Tibial artery (tissue), 4 donors: ENCODE measurements at places on chromosomes 2 and 18.

DNA sequence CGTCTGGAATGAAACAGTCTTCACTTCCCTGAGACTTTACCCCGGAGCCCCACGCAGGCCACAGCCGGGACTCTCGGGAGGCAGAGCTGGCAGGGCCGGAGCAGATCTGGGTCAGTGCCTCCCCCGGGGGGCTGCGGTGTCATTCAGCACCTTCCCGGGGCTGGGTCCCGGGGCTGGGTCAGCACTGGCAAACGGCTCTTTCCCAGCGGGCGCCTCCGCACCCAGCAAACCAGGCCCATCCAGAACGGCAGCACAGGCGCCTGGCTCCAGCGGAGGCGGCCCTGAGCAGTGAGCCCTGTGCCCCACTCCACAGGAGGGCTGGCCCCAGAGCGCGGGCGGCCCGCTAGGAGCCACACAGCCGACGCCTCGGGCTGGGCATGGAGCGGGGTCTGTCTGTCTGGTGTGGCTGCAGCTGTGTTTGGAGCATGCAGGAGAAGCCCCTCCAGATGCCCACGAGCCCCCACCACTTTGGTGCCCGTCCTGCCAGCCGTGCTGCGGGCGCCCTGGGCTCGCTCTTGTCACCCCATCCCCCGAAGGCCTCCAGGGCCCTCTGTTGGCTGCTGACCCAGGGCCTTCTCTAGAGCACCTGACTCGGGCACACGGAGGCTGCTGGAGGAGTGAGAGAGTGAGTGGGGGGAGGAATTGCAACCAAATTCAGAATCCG lies 132.1 kb upstream of the CTDP1 start:
- DNase-seq: peak; percentile 58

- DNase-seq: no peak
Observed at GRCh38 chr2:8885449-8886201, 48.2 kb upstream of the KIDINS220 start.

GRCh38 chr18:6963452-6964097 lies 154.0 kb downstream of the LAMA1 start:
- DNase-seq: no peak

- no peak for DNase-seq
Observed at GRCh38 chr2:8300905-8301304, 381.0 kb upstream of the ID2 start.

GRCh38 chr18:21629089-21629832 lies 17.1 kb downstream of the SNRPD1 start:
- no peak for DNase-seq

GRCh38 chr18:79199691-79200374 lies 130.6 kb downstream of the ATP9B start:
- no peak for DNase-seq
